ENCODE measurements at places on chromosomes 2 and 18. TPM values are rescaled to one million over a fixed set of nuclear protein-coding genes. Genes with fewer than 3 reads are reported as not detected.
A peak's percentile ranks its signal among the peaks of the same experiment; 100 is the strongest.

DNA sequence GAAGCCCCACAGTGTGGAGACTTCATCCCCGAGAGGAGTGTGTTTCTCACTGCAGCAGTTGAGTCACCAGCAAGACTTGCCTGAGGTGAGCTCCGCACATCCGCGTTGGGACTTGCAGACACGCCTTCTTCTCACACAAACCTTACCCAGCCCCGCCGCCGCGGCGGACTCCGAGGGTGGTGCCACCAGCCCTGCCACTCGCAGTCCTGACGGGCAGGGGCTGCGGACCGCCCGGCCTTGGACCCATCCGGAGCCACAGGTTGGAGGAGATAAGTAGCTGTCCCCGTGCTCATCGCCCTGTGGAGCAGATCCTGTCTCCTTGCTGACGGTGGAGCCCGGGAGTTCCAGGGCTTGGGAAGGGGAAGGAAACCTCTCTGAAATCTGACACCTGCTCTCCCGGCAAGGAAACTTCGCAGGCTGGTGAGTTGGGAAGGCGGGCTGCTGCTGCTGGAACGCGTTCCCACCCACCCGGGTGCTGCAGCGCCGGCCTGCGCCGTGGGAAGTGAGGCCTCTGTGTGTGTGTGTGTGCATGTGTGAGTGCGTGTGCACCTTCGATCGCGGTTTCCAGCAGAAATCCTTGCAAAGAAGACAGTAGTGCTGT is at the start of gene RAB27B:
TSS of gene RAB27B (plus strand) at position 197 of the 601 bp plus-strand sequence. CDS start 49,109 bp downstream, outside the sequence.
- DNase-seq = peak; percentile 53

GRCh38 chr18:33020877-33021276 is 248.1 kb upstream of the KLHL14 start:
- DNase-seq = no peak

DNA sequence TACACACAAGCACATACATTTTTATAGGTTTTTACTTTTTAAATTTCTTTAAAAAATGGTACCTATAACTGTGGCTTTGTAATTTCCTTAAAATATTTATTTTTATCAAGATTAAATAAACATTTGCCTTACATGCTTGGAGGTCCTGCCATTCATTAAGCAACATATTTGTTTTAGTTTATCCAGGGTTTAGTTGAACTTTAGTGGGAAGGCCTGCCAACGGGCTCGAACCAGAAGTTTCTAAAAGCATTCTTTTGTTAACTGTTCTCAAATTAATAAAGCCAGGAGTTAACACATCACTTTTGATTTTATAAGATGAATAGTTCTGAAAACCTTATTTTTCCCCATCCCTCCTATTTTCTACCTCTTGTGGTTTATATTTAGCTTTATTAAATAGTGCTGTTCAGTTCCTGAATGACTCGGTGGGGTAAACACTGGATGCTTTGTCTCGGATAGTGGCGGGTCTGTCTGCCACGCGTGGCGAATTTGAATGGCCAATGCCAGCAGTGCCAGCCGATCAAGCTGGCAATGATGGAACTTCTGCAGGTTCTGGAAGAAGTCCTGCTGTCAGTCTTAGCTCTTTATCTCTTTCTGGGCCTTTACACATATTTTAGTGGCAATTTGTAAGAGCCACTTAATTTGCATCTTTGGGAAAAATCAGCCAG is 32.2 kb downstream of the SH3YL1 start:
- no peak for DNase-seq

- DNase-seq = no peak
Observed at GRCh38 chr2:160415991-160416390, 77.6 kb downstream of the RBMS1 start.

GRCh38 chr2:223513771-223514455 is 88.2 kb downstream of the SCG2 start:
- DNase-seq = no peak

DNA sequence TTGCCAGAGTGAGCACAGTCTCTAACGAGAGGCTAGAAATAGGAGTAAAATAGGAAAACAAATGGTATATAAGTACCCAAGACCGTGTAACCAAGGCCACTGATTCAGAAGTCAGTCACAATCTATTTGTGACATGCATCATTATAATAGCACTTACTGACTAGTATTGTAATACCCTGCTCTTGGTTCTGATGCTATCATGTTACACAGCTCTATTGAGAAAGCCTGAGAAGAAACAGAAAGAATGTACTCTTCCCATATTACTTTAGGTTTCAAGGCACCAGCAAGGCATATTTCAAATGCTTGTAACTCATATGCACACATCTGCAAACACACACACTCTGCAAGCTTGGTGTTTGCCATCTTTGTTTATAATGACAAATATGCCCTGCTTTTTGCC is 746.4 kb downstream of the SLC4A3 start:
- no peak for DNase-seq

DNA sequence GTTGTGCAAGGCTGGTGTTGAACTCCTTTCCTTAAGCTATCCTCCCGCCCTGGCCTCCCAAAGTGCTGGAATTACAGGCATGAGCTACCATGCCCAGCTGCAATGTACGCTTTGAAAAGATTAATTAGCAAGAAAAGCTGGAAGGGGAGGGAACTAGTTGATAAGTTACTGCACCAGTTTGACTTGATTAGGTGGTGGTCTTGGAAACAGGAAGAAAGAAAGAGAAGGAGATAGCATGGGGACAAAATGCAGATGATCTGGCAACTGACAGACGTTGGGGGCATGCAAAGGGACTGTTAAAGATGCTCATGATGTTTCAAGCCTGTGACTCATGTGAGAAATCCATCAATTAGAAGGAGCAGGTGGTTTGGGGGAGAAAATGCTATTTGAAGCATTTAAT is 68.6 kb downstream of the PLEKHM3 start:
- no peak for DNase-seq

DNA sequence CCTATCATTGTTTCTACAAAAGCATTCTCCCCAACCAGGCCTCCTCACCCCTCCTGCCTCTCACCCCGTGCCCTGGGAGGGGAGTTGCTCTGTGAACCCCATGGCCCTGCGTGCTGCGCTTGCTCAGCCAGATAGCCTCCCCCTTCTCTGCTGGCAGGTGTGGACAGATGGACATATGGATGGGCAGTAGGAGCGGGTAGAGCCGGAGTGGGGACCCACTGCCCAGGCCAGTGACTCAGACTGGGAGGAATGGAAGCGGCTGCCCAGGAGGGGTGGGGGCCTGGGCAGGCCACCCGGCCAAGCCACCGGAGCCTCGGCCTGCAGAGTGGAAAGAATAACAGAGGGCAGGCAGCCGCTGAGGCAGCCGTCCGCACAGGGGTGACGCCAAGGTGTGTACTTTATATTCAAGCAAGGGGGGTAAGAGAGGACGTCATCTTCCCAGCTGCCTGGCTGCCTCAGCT is 8.7 kb downstream of the CYP26B1 start:
- no peak for DNase-seq

DNA sequence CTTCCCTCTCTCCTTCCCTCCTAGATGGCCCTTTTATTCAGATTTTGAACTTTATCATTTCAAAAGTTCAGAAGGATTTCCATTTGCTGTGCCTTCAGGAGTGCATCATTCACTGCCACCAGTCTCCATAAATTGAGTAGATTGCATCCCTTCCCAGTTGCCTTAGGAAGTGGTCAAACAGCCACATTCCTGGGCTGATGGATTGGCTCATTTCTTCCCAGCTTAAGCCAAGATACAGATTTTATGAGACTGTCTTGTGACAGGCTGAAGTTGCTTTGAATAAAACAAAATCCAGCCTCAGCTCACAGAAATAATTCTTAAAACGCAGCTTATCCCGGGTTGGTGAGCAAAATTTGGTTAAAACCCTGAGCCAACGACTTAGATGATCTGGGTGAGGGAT is 9.8 kb downstream of the NRP2 start:
- no peak for DNase-seq

GRCh38 chr2:33521791-33522281 is 45.4 kb downstream of the RASGRP3 start:
- DNase-seq = no peak

DNA sequence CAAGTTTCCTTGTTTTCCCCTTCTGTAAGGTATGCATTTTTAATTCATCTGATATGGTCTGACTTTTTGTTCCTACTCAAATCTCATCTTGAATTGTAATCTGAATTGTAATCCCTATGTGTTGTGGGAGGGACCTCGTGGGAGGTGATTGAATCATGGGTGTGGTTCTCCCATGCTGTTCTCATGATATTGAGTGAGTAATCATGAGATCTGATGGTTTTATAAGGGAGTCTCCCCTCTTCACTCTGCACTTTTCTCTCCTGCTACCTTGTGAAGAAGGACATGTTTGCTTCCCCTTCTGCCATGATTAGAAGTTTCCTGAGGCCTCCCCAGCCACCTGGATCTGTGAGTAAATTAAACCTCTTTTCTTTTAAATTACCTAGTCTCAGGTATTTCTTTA is 476.1 kb downstream of the LPIN1 start:
- no peak for DNase-seq

DNA sequence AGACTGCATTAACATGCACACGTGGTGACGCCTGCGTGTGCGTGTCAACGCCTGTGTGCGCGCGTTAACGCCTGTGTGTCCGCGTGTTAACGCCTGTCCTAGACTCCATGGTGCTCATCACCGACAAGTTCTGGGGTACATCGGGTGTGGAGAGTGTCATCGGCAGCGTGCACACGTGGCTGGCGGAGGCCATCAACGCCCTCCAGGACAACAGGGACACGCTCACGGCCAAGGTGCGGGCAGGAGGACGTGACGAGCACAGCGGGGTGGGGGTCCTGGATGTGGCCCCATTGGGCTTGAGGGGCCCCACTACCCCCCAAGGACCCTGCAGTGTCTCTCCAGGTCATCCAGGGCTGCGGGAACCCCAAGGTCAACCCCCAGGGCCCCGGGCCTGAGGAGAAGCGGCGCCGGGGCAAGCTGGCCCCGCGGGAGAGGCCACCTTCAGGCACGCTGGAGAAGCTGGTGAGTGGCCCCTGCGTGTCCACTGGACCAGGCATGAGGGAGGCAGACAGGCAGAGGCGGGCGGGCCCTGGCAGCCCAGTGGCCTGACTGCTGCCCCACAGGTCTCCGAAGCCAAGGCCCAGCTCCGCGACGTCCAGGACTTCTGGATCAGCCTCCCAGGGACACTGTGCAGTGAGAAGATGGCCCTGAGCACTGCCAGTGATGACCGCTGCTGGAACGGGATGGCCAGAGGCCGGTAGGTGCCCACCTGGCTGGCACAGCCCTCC is 29.2 kb downstream of the GPC1 start:
- DNase-seq = peak; percentile 24

- no peak for DNase-seq
Observed at GRCh38 chr2:14401873-14402272, 230.6 kb upstream of the LRATD1 start.

DNA sequence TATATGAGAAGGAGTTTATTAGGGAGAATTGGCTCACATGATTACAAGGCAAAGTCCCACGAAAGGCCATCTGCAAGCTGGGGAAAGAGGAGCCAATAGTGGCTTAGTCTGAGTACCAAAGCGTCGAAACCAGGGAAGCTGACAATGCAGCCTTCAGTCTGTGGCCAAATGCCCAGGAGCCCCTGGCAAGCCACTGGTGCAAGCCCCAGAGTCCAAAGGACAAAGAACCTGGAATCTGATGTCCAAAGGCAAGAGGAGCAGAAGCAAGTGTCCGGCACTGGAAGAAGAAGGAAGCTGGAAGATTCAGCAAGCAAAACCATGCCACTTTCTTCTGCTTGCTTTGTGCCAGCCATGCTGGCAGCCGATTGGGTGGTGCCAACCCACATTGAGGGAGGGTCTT is 74.3 kb upstream of the NPAS2 start:
- DNase-seq = no peak

- DNase-seq = no peak
Observed at GRCh38 chr2:68169308-68169707, 11.6 kb downstream of the PNO1 start.

GRCh38 chr2:171957061-171957460 is 34.8 kb downstream of the HAT1 start:
- no peak for DNase-seq

- no peak for DNase-seq
Observed at GRCh38 chr18:22391407-22392345, 26.0 kb downstream of the CTAGE1 start.

DNA sequence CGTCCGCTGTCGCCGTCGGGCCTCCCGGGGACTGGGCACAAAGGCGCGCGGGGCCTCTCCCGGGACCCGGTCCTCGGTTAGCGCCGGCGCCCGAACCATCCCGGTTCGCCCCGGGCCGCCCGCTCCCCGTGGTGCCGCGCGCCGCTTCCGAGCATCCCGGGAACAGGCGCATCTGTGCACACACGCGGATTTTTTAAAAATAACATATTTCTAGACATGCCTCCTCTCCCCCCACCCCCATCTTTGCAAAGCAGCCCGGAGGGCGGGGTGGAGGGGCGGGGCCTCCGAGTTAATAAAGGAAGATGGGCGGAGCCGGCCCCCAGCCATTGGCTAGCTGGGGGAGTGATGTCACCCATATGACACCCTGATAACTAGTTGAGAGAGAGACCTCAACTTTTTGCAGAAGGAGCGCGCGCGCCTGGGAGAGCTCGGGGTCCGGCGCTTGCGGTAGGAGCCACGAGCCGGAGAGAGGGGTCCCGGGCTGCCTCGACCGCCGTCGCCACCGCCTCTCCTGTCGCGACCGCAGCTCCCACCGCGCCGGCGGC is at the start of gene SOX11:
TSS of gene SOX11 (plus strand) at position 400 of the 545 bp plus-strand sequence. CDS start 338 bp downstream, outside the sequence.
- peak; percentile 35 for DNase-seq

DNA sequence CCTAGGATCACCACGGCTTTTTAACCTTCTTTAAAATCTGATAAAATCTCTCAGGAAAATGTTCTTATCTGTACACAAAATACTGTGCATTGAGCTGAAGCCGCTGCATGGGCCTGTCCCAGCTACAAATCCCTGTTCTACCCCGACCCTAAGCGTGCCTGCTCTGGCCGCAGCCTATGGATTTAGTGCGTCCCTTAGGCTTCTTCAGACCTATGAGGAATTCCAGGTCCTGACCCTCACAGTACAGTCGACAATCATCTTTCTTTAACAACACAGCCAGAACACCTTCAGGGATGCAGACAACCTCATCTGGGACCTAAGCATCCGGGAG is 477 bp upstream of the WDCP start:
- no peak for DNase-seq

DNA sequence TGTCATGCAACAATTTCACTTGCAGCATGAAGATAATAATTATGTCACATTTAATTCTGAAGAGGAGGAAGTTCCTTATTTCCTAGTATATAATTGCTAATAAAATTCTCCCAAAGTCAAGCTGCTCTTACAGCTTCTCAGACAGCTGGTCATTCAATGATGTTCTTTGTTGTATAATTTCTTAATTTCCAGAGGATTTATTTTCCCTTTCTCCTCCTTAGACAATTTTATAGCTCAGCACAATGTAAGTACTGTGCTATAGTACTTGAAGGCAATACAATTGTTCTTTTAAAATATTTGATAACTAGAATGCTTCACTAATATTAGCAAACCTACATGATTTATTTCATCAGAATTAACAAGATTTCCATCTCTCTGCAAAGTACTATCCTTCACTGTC is 73.4 kb downstream of the ROCK1 start:
- DNase-seq = no peak

GRCh38 chr2:205563646-205564045 is 118.7 kb upstream of the NRP2 start:
- peak; percentile 59 for DNase-seq

- no peak for DNase-seq
Observed at GRCh38 chr2:46200861-46201605, 96.2 kb upstream of the EPAS1 start.

- DNase-seq = no peak
Observed at GRCh38 chr2:98913916-98914712, 21.9 kb downstream of the CRACDL start.

The GALNT13 gene
- 0.15 TPM for total RNA-seq

The G6PC2 gene
- total RNA-seq = not detected

The OSGEPL1 gene
- total RNA-seq = 12.6 TPM

The MPP4 gene
- not detected for total RNA-seq

The CXCR2 gene
- 1.1 TPM for total RNA-seq

The MOCOS gene
- 0.27 TPM for total RNA-seq

The RND3 gene
- 25.1 TPM for total RNA-seq

The DDX18 gene
- 28.2 TPM for total RNA-seq

The PDE1A gene
- 16.9 TPM for total RNA-seq

The GCG gene
- total RNA-seq = not detected

The INHA gene
- 1.5 TPM for total RNA-seq
